Hippocampal formation (tissue), 2 donors: ENCODE measurements at places on chromosomes 16 and 17.
A peak's percentile ranks its signal among the peaks of the same experiment; 100 is the strongest.

DNA sequence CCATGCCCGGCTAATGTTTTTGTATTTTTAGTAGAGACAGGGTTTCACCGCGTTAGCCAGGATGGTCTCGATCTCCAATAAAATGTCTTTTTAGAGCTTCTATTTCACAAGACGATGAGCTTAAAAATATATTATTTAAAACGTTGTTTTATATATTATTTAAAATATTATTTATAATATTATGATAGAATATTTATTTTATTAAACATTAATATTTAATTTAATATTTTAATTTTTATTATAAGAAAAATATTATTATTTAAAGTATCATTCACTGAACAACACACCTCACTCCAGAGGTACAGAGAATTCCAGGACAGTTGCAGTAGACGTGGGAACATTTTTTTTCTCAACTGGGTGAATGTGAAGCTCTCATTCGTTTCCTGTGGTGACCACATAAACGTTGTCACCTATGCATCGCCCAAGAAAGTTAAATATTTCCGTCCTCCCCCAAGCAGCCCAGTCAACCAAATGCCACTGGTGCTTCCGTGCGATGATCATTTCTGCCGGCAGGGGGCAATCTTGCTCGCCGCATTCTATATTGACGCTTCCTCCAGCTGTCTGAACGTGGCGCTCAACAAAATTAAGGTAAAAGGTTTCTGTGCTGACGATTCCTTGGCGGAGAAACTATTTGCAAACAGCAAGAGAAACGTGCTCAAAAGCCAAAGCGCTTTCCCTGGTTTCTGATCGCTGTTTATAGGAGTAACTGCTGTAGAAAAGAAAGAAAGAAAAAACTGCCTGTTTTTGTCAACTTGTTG, 41.7 kb upstream of the PRSS54 start:
- peak; percentile 67 for DNase-seq

DNA sequence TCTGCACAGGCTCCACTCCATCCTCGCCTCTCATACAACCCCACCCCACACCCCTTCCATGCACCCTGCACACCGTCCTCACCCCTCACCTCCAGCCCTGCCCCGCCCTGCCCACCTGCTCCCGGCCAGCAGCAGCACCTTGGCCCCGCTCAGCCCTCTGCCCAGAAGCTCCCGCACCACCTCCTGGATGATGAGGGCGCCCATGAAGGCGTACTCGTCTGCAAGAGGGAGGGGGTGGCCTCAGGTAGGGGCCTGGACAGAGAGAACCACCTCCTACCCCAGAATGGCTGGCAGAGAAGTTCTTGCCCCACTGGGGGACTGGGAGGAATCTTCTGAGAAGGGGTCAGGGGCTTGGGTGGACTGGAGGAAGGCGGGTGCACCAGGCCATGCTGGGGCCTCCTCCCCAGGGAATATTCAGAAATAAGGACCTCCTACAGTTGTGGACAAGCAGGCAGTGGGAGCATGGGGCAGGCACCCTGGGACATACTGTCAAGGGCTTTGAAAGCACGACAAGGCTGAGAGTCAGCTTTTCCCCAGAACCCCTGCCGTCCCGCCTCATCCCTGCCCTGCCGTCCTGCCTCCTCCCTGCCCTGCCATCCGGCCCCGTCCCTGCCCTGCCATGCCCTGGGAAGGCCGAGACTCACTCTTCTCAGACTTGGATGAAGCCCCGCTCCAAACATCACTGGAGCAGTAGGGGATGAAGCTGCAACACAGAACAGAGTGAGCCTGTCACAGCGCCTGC, 3.1 kb downstream of the NOTUM start:
- no peak for DNase-seq

- no peak for DNase-seq
These were observed 80.8 kb upstream of the TRAP1 start for GRCh38 chr16:3797904-3798811.

DNA sequence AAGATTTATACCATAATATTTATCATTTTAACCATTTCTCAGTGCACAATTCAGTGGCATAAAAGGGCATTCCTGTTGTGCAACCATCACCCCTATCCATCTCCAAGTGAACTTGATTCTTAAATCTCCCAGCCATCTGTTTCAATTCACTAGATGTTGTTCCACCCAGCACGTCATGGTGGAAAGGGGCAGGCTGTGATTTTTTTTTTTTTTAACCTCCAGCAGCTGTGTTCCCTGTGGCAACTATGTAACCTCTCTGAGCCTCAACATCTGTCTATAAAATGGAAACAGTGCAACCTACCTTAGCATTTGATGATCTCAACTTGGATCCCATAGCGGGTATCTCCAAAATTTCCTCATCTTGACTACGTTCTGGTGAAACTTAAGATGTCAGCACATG, 604.5 kb downstream of the WWOX start:
- no peak for DNase-seq

DNA sequence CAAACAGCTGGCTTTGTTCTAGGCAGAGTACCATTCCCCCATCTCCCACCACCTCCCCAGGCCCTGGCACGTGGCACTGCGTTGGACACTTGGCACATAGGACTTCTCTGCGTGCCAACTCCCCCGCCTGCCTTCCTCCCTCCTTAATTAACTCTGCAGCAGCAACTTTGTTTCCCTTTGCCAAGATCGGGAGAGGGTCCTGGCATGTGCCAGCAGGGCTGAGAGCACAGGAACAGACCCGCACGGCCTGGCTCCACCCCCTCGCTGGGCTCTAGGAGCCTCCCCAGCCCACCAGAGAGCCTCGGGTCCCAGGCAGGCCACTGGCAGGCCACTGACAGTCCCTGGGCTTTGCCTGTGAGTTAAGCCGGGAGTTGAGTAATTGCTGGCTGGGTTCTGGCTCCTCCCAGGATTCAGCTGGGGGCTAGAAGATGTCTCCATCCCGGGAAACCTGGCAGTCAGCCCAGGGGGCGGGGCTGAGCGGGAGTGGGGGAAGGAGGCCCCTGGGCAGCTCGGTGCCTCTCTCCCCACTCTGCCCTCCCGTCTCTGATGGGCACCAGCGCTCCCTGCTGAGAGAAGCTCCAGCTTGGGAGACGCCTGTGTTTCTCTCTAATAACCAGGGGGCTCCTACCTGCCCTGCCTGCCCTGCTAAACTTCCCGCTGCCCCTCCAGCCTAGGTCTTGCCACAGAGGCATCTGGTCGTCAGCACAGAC, 224.0 kb upstream of the TNRC6C start:
- peak; percentile 86 for DNase-seq

DNA sequence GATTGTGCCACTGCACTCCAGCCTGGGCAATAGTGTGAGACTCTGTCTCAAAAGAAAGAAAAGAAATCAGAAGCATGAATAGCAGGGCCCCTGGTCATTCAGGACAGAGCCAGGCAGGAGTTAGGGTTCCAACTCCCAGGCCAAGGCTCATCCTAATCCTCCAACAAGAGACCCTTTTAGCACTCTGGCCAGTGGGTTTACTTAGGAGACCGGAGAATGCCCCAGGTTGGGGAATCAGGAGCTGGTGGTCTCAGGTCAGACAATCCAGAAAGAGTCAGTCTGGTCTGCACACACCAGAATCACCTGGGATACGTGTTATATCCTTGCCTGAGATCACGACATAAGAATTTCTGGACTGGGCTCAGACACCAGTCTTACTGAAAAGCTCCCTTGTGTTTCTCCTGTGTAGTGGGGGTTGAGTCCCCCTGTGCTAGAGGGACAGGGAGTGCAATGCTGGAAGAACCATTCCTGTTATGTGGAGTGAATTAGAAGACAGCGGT, 48.7 kb downstream of the CCDC42 start:
- no peak for DNase-seq

DNA sequence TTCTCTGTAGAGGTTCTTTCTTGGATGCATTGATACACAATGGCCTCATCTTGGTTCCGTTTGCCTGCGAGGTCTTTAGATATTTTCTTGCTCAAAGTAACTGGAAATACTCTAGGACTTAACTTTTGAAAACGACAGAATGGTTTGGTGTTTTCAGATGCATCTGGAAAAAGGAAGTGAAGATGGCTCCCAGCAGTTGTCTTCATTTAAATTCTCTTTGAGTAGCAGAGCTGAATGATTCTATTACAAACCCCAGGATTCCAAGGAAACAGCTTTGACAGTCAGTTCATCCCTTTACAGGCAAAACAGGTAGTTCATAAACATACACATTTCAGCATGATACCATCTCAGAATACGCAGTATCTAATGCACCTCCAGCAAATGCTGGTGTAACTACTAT, 54.8 kb downstream of the PSMD12 start:
- DNase-seq, result no peak

DNA sequence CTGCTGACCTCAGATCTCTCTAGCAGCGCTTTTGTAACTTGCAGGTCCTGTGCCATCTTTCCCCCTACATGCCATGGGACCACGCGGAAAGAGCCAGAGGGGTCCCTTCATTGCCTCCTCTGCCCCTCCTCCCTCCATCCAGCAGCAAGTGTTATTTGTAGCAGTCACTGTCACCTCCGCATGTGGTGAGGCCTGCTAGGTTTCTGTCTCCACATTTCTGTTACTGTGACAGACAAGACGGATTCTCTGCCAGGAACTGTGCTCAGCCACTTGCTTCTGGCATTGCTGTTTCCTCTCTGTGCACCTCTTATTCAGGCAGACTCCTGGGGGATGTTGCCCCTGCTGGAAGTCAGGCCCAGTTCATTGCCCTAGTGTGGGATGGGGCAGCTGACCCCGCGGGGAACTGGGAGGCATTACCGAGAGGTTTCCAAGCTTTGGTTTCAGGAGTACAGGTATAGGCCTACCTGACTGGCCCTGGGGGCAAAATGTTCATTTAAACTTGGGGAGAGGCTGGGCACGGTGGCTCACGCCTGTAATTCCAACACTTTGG, 61.2 kb downstream of the RAB11FIP4 start:
- DNase-seq, result no peak

GRCh38 chr17:46270032-46270431, 24.9 kb upstream of the LRRC37A start:
- DNase-seq, result no peak

DNA sequence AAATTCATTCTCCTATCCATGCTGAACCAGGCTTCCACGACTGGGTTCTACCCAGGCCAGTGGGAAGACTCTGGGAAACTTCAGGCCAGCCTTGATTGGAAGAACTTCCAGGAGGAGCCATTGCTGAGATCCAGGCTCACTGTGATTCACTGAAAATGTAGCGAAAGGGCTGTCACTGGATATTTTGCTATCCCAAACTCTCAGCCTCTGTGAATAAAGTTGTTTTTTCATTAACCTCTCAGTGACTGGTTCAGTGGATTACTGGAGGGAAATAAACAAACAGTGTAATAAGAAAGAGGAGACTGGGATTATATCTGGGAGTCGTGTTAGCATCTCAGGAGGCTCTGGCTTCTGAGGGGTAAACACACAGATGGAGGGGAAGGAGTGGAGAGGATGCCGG, 3.1 kb downstream of the FOXL1 start:
- no peak for DNase-seq

- no peak for DNase-seq
These were observed 57.1 kb upstream of the ANKFN1 start for GRCh38 chr17:56096026-56096810.

GRCh38 chr16:78277321-78278055, 178.0 kb downstream of the WWOX start:
- DNase-seq, result no peak

DNA sequence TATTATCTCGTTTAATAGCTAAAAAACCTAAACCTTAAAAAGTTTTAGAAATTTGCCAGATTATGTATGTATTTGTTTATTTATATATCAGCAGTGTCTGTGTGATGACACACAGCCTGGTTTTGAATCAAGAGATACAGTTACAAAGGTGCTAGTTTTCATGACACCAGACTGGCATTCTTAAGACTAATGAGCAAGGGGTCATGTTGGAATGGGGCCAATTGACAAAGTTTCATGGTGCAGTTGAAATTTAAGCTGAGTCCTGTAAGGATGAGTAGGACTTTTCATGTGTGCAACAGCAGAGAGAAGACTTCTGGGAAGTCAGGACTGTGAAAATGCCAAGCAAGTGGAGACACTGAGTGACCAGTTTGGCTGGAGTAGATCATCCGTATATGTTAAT, 3.2 kb upstream of the KRT10 start:
- no peak for DNase-seq

- peak; percentile 71 for DNase-seq
These were observed 7.7 kb upstream of the NPIPB2 start for GRCh38 chr16:11949527-11949926.

GRCh38 chr16:177981-178667, 1.6 kb downstream of the HBA1 start:
- no peak for DNase-seq

- no peak for DNase-seq
These were observed 15.7 kb downstream of the HYDIN start for GRCh38 chr16:71214746-71215381.

GRCh38 chr17:81931557-81932332, 4.2 kb upstream of the MAFG start:
- no peak for DNase-seq

- no peak for DNase-seq
These were observed 277.9 kb upstream of the MON1B start for GRCh38 chr16:76913046-76913445.

- no peak for DNase-seq
These were observed 5.0 kb upstream of the PRSS54 start for GRCh38 chr16:58299757-58300349.

DNA sequence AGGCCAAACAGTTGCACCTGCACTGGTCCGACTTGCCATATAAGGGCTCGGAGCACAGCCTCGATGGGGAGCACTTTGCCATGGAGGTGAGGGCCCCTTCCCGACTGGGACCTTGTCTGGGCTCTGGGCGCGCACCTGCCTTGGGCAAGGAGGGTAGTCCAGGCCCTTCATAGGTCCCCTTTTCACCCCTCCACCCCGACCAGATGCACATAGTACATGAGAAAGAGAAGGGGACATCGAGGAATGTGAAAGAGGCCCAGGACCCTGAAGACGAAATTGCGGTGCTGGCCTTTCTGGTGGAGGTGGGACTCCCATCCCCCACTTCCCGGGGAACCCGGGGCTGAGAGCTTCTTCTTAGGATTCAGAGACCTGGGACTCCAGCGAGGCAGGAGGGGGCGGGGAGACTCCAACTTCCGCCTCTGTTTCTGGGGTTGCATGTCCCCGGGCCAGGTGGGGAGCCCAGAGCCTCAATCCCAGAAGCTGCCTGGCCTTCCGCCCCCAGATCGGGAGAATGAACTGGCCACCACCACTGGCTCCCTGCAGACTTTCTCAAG, 7.8 kb downstream of the CA4 start:
- DNase-seq, result no peak

- no peak for DNase-seq
These were observed 328.8 kb downstream of the CPPED1 start for GRCh38 chr16:12474806-12475410.

GRCh38 chr16:2480948-2481347, 6.0 kb downstream of the TBC1D24 start:
- DNase-seq, result no peak

- DNase-seq, result no peak
These were observed 69.0 kb downstream of the PLXDC1 start for GRCh38 chr17:39082482-39082881.
